ENCODE measurements at places on chromosomes 5 and 9. TPM values are rescaled to one million over a fixed set of nuclear protein-coding genes. Genes with fewer than 3 reads are reported as not detected.

The CERCAM gene
- 44.7 TPM for total RNA-seq

The FBXL7 gene
- 22.2 TPM for total RNA-seq

The CAMK4 gene
- 0.10 TPM for total RNA-seq

The DHFR gene
- total RNA-seq, result 30.1 TPM

The CDH6 gene
- total RNA-seq, result not detected

The FOXD4L3 gene
- not detected for total RNA-seq

The GPR150 gene
- 0.33 TPM for total RNA-seq

The GKAP1 gene
- total RNA-seq, result 0.65 TPM

The NR2F1 gene
- total RNA-seq, result 41.5 TPM

The GNA14 gene
- total RNA-seq, result 7.5 TPM

The ADRB2 gene
- total RNA-seq, result 6.5 TPM

The SPATA31D4 gene
- not detected for total RNA-seq

The SNCB gene
- total RNA-seq, result not detected

The DOK3 gene
- total RNA-seq, result 3.3 TPM

The PCDHA10 gene
- total RNA-seq, result 0.19 TPM

The ANKRD31 gene
- total RNA-seq, result 0.10 TPM

The MLANA gene
- total RNA-seq, result not detected

The RANBP17 gene
- total RNA-seq, result 11.1 TPM

The GDNF gene
- total RNA-seq, result not detected

The SPINK6 gene
- total RNA-seq, result not detected

The CDX1 gene
- not detected for total RNA-seq

The PCA3 gene
- total RNA-seq, result 0.29 TPM

The SEMA5A gene
- total RNA-seq, result 0.10 TPM

The CIZ1 gene
- total RNA-seq, result 42.5 TPM

The PCDHAC2 gene
- total RNA-seq, result 0.33 TPM

The PCDHA12 gene
- total RNA-seq, result under 0.01 TPM
